ENCODE measurements at places on chromosomes 11 and 22.

DNA sequence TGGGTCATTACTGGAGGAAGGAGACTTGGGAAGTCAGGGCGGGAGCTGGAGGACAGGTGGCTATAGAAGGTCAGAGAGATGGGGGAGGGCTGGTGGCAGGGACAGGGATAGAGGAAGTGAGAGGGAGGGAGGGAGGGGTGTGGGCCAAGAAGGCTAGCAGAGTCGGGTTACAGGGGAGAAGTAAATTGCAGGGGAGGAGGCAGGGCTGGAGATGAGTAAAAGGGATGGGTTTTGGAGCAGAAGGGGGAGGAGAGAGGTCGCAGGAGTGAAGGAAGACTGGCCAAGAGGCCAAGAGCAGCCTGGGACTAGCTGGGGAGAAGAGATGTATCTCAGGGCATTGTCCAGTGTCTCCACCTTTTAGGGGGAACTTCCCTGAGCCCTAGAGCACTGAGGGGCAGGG is 33.0 kb downstream of the LRRC10B start:
- peak; percentile 70 for DNase-seq

- DNase-seq, result no peak
Measured at GRCh38 chr11:18365741-18366140, 28.6 kb upstream of the LDHA start.

DNA sequence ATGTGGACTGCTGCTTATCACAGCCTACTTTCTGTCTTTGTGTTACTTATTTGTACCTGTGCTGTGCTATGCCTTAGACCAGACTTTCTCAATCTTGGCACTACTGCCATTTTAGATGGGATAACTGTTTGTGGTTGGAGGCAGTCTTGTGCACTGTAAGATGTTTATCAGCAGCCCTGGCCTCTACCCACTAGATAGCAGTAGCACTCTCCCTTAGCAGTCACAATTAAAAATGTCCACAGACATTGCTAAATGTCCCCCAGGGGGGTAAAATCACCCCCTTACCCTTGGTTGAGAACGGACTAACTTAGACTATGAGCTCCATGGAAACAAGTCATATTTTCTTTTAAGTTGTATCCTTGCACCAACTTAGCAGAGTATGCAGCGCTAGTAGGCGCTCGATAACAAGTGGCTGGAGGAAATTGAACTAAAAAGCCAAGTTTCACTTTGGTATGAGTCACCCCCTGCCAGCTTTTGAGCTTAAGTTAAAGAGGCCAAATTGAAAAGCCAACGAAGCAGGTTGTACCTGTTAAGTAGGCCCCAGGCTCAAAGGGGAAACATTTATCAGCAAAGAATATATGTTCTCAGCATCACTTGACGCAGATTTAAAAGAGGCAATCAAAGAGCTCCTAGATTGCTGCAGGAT is 304.8 kb upstream of the SORL1-AS1 start:
- peak; percentile 7 for DNase-seq

DNA sequence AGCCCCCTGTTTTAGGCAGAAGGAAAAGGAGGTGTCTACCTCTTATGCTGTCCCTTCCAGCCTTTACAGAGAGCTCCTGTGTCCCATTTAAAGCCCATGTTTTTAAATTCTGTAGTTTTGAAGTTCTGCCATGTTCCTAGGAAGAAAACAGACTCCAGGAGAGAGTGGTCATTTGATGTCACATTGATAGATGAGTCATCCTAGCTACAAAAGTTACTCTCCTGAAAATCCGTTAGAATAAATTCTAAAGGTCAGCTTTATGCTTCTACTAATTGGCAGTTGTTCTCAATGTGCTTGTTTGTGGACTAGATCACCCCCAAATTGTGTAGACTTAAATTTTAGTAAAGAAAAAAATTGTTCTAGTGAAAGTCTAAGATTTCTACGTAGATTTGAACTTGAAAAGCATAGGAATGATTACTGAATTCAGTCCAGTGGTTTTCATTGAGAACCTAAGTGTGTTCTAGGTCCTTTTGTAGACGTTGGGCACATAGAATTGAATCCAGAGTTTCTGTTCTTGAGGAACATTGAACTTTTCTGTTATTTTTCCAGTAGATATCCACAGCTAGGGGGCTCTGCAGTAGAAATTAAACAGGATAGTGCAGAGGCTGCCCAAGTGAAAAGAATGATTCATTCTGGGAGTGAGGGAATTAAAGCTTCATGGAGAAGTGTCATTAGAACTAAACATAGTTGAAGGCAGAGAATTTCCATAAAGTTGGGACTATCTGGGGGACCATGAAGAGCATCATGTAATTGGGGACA is 140.6 kb upstream of the RASSF10 start:
- DNase-seq, result no peak

DNA sequence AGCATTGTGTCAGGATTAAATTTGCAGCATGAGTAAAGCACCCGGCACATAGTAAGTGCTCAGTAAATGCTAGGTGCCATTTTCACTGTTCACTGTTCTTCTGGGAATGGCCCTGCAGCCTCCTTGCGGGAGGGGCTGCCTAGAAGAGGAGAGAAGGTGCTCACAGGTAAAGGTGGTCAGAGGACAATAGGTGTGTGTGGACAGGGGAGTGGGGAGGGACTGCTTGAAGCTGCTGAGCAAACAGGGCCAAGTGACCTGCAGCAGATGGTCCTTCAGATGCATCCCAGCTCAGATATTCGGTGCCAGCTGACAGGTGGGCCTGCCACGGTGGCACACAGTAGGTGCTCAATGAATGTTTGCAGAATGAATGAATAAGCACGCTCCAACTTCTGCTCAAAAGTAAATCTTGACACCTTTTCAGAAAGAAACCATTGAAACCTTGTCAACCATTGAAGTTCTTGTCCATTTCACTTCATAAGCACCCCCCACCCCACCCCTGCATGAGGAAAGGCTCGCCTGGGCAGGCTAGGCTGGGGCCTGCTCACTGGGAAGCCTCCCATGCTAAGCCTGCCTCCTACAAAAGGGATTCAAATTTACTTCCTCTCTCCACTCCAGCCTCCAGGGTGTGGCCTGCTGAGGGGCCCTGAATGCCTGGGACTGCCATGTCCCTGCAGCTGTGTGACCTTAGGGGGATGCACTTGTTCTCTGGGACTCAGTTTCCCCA is 1.6 kb downstream of the KIAA0930 start:
- no peak for DNase-seq

GRCh38 chr22:27651486-27651885 is 150.1 kb downstream of the MN1 start:
- no peak for DNase-seq

DNA sequence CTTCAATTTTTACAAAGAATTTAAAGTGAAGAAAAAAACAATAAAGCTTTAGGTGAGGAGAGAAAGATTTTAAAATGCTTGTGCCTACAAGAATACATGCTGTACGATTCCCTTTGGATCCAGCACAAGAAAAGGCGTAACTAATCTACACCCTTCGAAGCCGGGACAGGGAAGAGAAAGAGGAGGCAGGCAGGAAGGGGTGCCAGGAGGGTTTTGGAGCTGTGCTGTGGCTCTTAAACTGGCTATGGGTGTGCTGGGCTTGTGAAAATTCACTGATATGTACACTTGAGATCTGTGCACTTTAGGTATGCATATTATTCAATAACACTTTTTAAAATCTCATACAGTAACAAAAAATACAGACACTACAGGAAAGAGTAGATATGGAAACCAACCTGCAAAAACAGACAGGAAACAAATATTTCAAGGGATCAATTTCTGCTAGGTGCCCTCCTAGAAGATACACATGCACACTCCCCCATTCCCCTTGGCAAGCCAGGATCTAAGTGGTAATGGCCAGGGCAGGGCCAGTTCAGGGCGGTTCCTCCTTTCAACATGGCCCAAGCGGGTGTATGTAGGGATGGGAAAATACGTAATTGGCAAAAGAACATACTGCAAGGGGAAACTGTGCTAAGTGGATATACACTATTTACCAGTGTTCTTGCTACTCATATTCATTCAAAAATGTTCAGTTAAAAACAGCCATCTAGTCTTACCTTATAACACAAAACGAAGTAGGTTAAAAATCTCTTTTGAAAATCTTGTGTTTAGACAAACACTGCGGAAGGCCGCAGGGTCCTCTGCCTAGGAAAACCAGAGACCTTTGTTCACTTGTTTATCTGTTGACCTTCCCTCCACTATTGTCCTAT is 54.2 kb downstream of the PACSIN2 start:
- DNase-seq, result no peak

DNA sequence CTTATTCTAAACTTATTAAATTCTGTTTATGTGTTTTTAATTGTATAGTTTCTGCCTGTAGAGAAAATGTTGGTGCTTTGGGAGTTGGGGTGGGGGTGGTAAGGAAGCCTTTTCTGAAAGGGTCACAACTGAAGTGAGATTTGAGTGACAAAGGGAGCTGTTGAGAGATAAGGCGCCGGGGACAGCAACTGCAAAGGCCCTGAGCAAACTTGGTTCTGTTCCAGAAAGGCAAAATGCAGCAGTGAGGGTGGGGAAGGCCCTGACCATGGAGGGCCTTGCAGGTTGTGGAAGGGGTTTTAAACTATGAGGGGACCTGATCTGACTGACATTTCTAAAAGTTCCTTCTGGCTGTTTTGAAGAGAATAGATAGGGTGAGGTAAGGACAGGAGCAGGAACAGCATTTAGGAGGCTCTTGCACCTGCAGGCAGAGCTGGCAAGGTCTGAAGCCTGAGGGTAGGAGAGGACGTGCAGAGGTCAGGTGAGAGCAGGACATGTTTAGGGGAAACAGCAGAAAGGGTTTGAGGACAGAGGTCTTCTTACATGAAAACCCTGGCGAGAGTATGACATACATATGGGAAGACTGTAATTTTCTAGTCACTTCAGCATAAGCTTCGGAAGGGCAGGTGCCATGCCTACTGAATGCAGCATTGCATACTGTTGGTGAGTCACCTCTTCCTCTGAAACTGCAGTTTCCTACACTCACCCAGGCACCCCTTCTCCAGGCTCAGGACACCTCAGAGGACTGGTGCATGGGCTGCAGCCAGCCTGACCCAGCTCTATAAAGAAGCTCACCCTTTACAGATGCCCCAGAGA is 190.7 kb downstream of the SNX19 start:
- DNase-seq, result peak; percentile 26

DNA sequence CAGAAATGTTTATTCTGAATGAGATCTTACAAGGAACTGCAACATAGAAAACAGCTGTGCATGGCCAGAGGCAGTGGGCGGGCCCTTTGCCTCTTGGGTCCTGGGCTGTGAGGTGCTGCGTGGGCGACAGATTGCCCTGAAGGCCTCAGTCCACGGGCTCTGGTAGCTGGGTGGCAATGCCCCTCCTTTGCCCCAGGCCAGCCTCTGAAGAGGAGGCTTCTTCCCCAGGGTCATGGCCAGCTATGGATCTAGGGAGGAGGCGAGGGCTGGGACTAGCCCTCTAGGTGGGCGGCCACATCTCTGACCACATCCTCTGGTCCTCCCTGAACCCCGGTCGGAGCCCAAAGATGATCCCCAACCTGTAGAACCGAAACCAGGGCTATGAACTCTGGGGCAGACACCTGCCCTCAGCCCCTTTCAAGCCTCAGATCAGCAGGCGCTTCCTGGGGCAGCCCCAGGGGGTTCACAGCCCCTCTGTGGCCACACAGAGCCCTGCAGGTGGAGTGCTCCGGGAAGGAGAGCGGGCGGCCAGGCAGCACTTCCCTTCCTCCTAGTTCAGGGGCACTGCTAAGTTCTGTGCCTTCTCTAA is 6.6 kb upstream of the CDC42BPG start:
- peak; percentile 95 for DNase-seq

DNA sequence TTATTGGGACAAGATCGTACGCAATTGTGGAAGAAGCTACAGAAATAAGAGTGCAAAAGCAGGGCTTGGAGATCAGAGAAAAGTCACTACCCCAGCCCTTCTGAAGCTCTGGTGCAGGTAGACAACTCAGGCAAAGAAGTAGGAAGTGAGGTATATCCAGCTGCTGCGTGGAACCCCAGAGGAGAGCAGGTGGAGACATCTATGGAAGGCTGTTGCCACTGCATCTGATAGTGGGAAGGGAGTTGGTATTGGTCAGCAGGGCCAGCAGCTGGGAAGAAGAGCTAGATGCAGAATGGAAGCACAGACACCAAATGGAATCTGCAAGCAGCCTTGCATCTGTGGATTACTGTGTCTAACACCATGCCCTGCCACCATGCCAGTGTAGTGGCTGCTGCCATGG is 165.1 kb downstream of the WNT11 start:
- no peak for DNase-seq

- no peak for DNase-seq
Measured at GRCh38 chr11:120288021-120288420, 37.1 kb upstream of the TLCD5 start.

DNA sequence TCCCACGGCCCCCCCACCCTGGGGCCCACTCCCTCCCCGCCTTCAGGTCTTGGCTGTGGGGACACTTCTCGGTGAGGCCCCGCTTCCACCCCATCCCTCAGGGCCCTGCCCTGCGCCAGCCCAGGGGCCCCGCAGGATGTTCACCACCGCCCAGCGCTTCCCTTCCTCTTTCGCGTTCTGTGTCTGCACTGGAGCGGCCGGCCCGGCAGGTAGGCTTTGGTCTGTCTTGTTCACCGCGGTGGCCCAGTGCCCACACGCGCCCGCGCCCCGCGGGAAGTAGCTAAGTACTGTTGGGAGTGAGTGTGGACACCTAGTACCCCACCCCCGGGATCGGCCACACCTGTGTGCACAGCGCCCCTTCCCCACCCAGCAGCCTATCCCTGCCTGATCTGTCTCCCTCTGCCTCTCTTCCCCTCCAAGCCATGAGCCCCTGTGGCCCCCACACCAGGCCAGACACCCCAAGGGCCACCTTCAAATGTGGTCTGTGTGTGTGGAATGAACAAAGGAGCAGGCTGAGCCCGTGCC is 85.4 kb downstream of the WNT7B start:
- DNase-seq, result no peak

- DNase-seq, result peak; percentile 88
Measured at GRCh38 chr11:907668-908067, 2.9 kb downstream of the CHID1 start.

Measured in RPMI8226 (cell line).